ENCODE measurements at places on chromosomes 5 and 9.
A peak's percentile ranks its signal among the peaks of the same experiment; 100 is the strongest.

- DNase-seq, result no peak
Observed at GRCh38 chr9:26551971-26552370, 340.6 kb downstream of the CAAP1 start.

DNA sequence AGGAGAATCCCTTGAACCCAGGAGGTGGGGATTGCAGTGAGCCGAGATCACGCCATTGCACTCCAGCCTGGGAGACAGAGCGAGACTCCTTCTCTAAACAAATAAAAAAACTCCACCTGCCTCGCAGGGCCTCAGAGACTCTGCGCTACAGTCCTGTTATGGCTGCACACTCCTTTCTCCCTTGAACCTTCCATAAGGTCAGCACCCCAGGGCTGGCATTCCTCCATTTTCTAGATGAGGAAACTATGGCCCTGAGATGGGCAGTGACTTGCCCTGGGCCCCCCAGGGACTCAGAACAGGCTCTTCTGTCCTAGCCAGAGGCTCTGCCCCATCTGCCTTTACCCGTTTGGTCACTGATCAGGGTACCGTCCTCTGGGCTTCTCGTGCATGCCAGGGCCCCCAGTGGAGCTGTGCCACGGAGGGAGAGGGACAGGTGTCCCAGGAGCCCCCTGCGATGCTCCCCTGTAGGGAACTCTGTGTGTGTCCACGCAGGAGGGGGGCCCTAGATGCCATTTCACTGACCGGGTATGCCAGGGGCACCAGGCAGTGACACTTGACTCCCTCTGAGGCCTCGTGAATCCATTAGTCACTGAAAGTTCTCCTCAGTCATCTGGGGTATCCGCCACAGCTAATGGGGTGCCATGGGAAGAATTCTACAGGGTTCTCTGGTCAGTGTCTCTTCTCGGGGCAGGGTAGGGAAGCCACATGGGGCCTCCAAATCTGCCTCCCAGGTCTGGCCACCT, 16.2 kb downstream of the RALGDS start:
- DNase-seq, result peak; percentile 10

GRCh38 chr5:122236270-122237040, 75.6 kb upstream of the SNCAIP start:
- DNase-seq, result no peak

GRCh38 chr5:80986382-80986781, 26.2 kb downstream of the RASGRF2 start:
- no peak for DNase-seq

DNA sequence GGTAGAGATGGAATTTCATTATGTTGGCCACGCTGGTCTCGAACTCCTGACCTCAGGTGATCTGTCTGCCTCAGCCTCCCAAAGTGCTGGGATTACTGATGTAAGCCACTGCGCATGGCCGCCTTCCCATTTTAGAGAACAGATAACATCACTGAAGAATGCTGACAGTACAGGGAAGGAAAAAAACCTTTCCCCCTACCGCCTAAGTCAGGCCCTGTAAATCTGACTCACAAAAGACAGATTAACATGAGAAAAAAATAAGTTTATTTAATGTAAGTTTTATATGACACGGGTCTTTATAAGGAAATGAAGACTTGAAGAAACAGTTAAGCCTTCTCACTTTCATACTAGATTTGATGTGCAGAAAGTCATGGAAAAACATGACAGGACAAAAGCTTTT, 227.2 kb upstream of the ZNF608 start:
- DNase-seq, result no peak

DNA sequence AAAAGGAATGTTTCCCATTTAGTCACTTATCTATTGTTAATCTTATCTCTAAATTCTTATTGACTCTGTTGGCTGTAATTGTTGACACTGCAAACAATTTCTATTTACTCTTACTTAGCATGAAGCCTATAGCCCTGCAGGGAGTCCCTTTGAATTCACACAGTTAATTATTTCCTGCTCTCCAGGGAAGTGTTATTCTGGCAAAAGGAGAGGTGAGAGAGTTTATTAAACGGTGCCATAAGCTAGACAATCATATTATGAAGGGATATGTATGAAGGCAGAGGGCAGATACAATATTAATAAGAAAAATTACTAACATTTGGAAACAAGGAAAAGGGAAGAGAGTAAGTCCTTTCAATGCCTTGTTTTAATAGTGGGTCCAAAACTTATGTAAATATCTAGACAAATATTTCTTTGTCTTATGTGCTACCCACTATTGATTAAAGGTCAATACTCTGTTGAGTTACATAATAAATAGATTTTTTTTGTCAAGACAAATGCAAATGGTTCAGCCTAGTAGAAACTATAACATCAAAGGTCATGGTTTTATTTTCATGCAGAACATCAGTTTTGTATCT, 107.1 kb downstream of the CDH18 start:
- DNase-seq, result no peak

DNA sequence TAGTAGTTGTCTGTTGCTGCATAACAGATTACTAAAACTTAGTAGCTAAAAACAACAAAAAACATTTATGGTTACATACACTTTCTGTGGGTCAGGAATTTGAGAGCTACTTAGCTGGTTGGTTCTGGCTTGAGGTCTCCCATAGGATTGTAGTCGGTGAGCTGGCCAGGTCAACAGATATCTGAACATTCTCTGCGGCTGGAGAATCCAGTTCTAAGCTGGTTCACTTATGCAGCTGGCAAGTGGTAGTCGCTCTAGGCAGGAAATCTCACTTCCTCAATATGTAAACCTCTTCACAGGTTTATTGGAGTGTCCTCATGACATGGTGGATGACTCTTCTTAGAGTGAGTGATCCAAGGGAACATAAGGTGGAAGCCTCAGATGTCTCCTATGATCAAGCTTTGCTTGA, 65.7 kb upstream of the TNFAIP8 start:
- DNase-seq, result no peak

- no peak for DNase-seq
Observed at GRCh38 chr5:147534172-147534951, 24.5 kb upstream of the DPYSL3 start.
